ENCODE measurements at places on chromosomes 11 and 22.

- DNase-seq: no peak
These were observed 858.4 kb upstream of the CCDC90B start for GRCh38 chr11:84144531-84144930.

- DNase-seq: no peak
These were observed 20.8 kb upstream of the TRAF6 start for GRCh38 chr11:36530840-36531239.

DNA sequence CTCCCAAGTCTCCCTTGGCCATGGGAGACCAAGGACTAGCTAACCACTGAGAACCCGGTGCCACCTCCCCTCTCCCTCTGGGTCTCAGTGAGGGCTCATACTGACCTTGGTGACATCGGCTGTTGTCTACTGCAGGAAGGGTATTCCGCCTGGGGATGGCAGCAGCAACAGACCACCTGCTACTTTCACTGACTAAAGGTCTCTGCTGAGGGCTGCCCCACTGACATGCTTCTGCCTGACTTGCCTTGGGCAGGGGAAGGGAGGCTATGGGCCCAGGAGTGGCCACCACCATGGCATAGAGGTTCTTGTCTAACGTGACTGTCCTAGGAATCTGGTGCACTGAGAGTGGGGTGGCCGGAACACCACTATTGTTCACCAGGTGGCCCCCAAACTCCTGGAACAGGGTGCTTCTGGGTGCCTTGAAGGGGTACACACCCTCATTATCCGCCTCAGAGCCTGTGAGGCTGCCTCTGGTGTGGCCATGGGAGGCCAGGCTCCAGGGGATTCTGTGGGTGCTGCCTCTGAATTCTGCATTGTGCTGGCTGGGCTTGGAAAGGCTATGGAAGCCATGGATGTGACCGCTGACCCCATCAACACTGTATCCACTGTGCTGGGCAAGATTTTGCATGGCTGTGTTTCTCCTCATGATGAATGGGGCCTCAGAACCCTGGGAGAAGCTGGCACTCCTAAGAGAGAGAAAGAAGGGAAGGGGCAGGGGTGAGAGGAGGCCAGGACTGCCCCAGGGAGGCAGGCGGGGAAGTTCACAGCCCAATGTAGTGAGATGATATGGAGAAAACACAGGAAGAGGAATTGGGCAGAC is 38.3 kb downstream of the GAB4 start:
- no peak for DNase-seq

GRCh38 chr22:32562401-32562800 is 87.8 kb downstream of the FBXO7 start:
- no peak for DNase-seq

GRCh38 chr22:19455585-19456370 is 8.3 kb upstream of the C22orf39 start:
- DNase-seq: no peak

GRCh38 chr22:26939466-26939865 is 282.1 kb downstream of the MIAT start:
- no peak for DNase-seq

GRCh38 chr11:46278387-46279125 is 1.1 kb downstream of the CREB3L1 start:
- DNase-seq: peak; percentile 68

DNA sequence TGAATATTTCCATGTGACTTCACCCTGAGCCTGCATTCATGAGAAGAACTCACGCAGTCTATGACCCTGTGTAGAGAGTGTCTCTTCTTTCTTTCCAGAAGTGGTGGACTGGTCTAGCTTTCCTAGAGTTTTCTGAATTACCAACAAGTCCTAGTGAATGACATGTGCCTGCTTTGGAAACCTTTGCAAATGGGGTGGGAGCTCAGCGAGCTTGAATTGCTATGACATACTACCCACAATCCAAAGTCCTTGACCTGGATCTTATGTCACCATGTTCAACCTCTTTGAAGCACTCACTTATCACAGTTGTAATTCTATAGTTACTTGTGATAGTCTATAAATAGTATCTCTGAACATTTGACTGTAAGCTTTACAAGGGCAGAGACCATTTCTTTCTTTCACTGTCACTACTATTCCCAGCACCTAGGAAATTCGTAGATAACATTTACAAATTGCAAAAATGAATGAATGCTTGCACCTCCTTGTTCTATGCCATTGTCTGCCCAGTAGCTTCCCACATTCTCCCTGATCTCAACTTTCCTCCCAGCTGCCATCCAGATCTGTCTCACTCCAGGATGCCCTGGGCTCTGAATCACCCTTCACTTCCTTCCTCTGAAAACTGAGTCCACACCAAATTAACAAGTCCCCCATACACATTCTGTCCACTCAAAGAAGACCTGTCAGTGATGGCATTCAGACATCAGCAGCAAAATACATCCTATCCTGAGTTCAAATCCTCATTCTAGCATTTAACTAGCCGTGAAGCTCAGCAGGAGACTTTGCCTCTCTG is 201.9 kb upstream of the SESN3 start:
- DNase-seq: no peak

DNA sequence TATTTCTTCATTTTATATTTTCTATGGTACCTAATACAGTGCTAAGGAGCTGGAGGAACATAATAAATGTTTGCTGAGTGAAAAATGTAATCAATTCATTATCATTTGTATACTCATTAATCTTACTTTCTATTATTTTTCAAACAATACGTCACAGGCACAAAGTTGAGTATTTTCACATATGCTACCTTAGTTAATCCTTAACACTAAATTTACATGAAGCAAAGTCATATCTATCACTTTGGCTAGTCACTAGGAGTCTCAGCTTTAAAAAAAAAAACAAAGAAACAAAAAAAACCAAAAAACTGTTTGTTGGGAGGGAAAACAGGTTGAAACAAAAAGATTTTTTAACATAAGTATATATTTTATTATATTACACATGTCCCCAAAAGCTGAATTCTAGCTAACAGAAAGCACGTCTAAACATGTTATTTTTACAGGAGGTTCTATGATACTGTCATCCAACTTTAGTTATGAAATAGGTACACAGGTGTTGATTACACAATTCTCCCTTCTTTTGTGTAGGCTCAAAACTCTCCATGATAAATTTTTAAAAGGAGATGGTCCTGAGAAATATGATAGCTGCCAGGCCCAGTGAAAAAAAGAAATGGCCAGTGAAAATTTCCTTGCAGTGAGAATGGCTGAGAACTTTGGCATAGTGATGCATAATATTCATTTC is 14.3 kb downstream of the HPS5 start:
- DNase-seq: no peak

DNA sequence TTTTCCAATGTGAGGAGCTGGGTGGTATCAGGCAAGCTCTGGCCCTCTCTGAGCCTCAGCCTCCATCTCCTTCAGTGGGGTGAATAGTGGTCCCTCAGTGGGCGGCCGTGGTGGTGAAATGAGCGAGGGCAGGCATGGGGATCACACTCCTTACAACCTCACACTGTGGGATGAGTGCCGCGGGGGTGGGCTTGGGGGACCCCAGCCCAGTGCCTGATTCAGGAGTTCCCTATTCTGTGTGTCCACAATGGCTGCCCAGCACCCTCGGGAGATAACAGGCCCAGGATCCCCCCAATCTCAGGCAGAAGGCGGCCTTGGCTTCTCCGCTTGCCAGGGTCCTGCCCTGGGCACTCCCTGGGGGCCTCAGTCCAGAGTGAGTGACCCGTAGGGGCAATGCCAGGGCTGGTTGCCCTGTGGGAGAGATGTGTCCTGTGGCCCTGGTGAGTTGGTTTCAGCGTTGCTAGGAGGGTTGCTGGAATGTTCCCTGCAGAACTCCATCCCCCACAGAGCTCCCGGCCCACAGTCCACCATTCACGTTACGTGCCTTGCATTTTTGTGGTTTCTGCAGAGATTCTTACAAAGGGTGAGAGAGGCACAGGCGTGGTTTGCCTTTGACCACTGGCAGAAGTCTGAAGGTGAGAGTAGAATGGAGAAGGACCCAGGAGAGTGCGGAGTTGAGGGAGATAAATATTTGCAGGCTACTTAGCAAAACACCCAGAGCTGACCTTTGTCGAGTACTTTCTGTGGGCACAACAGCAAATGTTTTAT is 2.9 kb downstream of the ALDH3B1 start:
- peak; percentile 93 for DNase-seq

DNA sequence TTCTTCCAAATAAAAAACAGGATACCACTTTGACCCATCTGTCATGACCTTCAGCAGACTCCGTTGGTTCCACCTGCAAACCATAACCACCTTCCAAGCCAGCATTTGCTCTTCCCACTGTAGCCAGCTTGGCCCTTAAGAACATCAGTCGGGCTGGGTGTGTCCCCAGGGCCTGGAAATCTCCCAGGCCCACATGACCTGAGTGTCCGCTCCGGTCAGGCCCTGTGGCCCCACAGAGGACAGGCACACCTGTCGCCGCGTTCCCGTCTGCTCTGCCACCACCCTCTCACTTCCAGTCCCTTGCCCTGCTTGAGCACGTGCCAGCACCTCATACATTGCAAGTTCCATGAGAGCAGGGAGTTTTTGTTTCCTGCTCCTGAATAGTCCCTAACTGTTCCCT is 65.7 kb upstream of the PITPNB start:
- DNase-seq: no peak

- DNase-seq: no peak
These were observed 56.7 kb downstream of the CABIN1 start for GRCh38 chr22:24067587-24068376.

DNA sequence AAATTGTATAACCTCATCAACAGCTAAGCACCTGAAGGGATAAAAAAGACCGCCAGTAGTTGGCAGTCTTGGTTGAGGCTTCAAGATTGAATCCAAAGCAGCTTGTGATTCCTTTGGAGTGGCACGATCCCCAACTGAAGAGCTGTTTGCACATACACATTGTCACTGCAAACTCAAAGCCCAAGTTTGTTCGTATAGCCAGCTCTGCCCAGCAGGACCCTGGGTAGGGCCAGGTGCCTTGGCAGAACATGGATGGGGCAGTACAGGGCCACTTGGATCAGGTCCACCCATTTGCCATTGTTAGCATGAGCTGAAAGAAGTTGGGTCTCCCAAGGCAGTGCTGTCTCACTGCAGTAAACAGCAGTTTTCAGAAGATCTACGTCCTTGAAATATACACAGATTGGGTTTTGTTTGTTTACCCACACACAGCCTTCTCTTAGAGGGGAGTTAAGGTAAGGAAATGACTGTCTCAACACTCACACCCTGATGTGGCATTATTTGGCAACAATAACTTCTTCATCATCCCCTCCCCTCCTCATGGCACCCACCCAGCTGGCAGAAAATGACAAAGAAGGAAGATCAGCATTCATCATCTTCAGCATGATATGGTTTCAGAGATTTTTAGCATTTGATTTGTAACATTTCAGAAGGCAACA is 132.9 kb downstream of the COMMD9 start:
- no peak for DNase-seq

GRCh38 chr11:64513523-64513922 is 77.5 kb upstream of the SLC22A12 start:
- no peak for DNase-seq

DNA sequence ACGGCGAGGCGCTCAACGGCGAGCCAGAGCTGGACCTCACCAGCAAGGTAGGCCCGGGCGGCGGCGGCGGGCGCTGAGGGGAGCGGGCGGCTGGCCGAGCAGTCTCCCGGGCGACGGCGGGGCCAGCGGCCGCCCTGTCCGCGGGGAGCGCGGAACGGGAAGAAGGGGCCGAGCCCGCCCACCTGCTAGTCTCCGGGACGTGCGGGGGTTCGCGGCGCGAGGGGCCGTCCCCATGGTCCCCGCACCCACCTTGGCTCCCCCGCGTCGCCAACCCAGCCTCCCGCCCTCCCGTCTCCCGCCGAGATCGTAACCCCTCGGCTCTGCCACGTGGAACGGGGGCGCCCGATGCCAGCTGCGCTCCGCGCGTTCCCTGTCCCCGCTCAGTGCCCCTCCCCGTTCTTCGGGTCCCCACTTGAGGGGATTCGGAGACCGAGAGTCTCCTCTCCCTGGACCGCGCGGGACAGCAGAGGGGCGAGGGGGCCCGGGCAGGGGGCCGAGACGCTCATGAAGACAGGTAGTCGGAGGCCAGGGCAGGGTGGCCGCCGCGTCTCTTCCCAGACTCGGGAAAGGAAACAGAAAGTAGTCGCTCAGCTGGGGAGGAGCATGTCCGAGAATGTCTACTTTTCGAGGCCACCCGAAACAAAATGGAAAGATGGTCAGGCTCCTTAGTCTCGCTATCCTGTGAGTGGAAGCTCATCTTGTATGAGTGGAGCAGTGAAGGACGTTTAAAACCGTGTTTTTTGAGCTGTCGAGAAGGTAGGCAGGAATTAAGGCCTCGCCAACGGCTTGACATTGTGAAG is 557 bp downstream of the GTPBP1 start:
- DNase-seq: peak; percentile 14

GRCh38 chr11:127050186-127050585 is 49.6 kb upstream of the KIRREL3 start:
- DNase-seq: no peak

- DNase-seq: peak; percentile 83
These were observed 198.8 kb downstream of the FAT3 start for GRCh38 chr11:92423115-92424034.

DNA sequence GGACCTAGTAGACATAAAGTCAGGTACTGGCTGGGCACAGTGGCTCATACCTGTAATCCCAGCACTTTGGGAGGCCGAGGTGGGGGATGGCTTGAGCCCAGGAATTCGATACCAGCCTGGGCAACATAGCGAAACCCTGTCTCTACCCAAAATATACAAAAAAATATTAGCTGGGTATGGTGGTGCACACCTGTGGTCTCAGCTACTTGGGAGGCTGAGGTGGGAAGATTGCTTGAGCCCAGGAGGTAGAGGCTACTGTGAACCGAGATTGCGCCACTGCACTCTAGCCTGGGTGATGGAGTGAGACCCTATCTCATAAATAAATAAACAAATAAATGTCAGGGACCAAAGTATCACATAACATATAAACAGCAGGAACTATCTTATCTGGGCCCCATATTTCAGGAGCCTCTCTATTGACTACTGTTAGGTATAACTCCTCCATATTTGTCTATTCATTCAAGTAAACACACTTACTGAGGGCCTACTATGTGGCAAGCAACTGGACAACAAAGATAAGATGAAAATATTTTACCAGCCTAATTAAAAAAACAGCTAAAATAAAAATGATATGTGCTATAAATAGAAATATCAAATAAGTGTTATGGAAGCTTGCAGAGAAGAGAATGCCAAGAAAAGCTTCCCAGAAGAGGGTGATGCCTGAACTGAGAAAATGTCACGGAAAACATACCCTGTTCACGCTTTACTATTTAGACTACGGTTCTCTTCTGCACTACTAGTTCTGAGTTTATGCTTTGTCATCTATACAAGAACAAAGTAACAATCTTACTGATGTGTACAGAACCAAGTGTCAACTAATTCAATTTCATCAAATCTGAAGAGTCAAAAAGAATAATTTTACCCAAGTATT is 2.0 kb downstream of the NUP98 start:
- DNase-seq: no peak

- DNase-seq: peak; percentile 25
These were observed 213.1 kb downstream of the INSC start for GRCh38 chr11:15327786-15328231.

GRCh38 chr22:37184816-37185541 is 3.1 kb downstream of the C1QTNF6 start:
- no peak for DNase-seq

- DNase-seq: no peak
These were observed 9.1 kb upstream of the ZBTB16 start for GRCh38 chr11:114050258-114050927.

- no peak for DNase-seq
These were observed 161.8 kb upstream of the B3GAT1 start for GRCh38 chr11:134573857-134574256.

All from fibroblast of lung (primary cell).